ENCODE measurements at places on chromosomes 11 and 22.

DNA sequence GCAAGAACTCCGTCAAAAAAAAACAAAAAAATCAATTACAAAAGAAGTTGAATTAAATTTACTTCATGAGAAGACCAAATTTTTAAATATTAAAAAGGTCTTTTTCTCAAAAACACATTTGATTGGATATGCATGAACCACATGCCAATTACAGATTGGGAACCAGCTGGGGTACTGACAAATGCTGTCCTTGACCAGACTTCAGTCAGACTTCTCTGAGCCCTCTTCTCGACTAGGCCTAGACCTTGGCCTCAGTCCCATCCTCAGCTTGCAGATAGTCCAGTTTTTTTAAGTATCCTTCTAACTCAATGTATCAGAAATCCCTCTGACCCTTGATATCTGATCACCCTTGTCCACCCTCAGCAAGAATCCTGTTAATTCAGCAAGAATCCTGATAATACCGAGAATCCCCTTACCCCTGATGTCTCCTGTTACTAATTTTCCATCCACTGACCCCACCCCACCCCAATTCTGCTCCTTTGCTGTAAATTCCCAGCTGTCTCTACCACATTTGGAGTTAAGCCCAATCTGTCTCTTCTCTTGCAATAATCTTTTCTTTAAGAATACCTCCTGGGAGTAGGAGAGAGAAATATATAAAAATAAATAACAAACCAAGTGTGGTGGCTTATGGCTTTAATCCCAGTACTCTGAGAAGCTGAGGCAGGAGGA lies 30.9 kb downstream of the OR4D9 start:
- DNase-seq, result no peak

DNA sequence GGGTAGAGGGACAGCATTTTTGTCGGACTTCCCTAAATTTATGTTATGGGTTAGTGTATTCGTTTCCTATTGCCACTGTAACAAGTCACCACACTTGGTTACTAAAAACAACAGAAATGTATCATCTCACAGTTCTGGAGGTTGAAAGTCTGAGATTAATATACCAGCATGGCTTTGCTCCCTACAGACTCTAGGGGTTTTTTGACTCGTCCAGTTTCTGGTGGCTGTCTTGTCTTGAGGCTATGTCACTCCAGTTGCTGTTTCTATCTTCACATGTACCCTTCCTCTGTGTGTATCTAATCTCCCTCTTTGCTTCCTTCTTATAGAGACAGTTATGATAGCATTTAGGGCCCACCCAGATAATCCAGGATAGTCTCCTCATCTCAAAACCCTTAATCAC lies 9.1 kb upstream of the CCDC179 start:
- no peak for DNase-seq

- no peak for DNase-seq
Observed at GRCh38 chr11:78214331-78215194, 25.8 kb downstream of the USP35 start.

- no peak for DNase-seq
Observed at GRCh38 chr11:46438211-46438610, 46.6 kb upstream of the CHRM4 start.

DNA sequence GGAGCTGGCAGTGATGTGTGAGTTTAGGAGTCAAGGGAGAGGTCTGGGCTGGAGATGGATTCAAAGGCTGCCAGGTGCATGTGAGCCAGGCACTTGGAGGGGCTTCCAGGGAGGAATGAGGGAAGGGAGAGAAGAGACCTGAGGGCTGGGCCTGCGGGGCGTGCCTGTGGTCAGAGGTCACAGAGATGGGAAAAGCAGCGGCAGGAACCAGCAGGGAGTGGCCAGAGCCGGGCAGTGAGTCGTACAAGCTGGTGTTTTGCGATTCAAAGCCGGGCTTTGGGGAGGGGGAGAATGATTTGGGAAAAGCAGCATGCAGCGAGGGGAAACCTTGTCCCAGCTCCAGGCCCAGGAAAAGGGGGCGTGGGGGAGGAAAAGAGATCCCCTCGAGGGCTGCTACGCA lies 96.9 kb upstream of the RTL6 start:
- DNase-seq, result no peak

DNA sequence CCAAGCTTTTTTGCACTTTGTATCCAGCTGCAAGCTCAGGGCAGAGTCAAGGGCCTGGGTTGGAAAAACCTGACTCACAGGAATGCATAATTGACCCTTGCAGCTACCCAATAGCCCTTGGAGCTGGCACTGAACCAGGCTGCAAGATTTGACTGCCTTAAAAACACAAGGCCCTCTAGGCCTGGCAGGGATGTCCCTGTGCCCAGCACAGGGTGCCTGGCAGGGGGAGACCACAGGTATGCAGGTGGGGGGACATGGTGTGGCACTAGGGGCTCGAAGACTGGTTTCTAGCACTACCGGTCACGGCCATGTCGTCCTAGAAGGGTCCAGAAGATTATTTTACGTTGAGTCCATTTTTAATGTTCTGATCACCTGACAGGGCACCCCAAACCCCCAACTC lies 30.2 kb downstream of the SBF1 start:
- no peak for DNase-seq

DNA sequence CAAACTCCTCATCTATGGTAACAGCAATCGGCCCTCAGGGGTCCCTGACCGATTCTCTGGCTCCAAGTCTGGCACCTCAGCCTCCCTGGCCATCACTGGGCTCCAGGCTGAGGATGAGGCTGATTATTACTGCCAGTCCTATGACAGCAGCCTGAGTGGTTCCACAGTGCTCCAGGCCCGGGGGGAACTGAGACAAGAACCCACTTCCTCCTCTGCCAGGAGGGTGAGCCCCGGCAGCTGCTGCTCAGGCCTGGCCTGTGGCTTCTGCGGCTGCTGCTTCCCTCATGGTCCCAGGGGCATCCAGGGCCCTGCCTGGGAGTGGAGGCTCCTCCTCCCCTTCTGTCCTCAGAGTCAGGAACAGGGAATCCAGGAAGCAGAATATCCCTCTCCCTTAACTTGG lies 98.4 kb downstream of the ZNF280B start:
- no peak for DNase-seq

GRCh38 chr11:35594680-35595079 lies 23.6 kb upstream of the FJX1 start:
- DNase-seq, result no peak

DNA sequence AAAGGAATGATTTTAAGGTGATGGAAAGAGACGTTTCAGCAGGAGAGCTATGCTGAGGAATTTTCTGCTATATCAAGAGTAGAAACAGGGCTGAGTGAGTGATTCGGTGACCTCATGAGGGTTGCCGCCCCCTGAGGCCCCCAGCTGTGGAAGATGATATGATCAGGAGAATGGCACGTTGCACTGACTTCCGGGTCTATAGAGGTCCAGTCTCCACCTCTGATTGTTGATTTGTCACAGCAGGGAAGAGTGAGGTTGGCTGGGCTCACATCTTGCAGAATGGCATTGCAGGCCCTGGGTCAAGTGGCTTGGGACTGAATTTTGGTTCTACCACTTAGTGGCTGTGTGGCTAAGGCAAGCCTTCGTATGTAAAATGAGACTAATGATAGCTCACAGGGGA lies 205.1 kb downstream of the SNX19 start:
- DNase-seq, result no peak

GRCh38 chr11:117058761-117059261 lies 39.4 kb downstream of the SIK3 start:
- no peak for DNase-seq

- DNase-seq, result no peak
Observed at GRCh38 chr11:19666951-19667350, 45.7 kb upstream of the NAV2 start.

GRCh38 chr11:110089617-110090282 lies 3.4 kb upstream of the ZC3H12C start:
- DNase-seq, result no peak

DNA sequence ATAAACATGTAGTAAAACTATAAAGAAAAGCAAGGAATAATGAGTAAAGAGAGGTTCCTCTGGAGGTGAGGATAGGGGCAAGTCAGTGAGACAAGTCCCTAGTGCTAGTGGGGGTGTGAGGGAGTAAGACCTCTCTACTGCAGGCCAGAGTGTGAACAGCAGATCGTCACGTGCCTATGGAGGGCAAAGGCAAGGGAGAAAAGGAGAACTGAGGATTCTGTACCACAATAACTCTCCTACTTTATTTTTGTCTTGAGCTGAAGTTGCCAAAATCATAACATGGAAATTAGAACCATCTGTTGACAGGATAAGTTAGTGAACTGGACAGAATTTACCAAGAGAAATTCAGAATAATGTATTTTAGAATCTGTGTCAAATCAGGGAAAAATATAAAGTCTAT lies 77.6 kb downstream of the ENTHD1 start:
- DNase-seq, result no peak

- DNase-seq, result no peak
Observed at GRCh38 chr11:132177106-132177505, 806.7 kb downstream of the NTM start.

GRCh38 chr11:19887842-19888241 lies 175.2 kb downstream of the NAV2 start:
- DNase-seq, result no peak

GRCh38 chr11:3942160-3942955 lies 86.9 kb downstream of the STIM1 start:
- DNase-seq, result no peak

DNA sequence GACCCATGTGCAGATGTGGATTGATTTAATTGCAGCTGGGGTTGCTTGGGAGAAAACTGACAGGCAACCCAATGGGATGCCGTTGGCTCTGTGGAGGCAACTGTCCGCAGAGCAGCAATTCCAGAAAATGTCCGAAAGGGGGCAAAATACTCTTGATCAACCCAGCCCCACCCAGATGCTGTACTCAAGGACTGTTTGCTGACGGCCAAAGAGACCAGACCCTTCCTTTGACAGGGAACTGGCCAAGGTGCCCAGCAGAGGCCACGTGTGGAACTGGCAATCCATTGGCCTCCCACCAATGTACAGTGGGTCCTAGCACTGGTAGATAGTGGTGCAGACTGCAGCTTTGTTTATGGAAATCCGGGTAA lies 29.7 kb upstream of the KCNA4 start:
- DNase-seq, result no peak

DNA sequence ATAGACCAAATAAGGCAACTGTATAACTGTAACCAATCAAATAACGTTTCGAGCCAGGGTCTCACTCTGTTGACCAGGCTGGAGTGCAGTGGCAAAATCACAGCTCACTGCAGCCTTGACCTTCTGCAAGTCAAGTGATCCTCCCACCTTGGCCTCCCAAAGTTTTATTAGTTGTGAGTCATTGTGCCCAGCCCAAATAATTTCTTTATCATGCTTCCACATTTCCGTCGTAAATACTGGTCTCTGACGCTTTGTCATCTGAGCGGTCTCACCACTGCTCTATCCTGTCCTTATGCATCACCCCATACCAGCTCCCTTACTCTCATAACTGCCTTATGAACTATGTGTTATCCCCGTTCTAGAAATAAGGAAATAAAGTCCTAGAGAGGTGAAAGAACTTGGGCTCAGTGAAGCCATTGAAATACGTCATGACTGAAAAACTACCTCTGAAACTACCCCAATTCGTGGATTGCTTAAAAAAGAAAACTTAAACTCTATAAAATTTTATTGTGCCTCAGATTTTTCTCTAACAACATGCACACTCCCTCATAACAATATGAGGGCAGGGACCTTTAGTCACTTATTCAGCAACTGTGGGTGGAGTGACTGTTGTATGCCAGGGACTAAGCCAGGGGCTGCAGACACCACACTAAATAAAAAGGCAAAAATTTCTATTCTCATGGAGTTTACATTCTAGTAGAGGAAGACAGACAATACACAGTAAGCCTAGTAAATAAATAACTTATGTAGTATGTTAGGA lies 15.8 kb upstream of the RTN4RL2 start:
- DNase-seq, result no peak

DNA sequence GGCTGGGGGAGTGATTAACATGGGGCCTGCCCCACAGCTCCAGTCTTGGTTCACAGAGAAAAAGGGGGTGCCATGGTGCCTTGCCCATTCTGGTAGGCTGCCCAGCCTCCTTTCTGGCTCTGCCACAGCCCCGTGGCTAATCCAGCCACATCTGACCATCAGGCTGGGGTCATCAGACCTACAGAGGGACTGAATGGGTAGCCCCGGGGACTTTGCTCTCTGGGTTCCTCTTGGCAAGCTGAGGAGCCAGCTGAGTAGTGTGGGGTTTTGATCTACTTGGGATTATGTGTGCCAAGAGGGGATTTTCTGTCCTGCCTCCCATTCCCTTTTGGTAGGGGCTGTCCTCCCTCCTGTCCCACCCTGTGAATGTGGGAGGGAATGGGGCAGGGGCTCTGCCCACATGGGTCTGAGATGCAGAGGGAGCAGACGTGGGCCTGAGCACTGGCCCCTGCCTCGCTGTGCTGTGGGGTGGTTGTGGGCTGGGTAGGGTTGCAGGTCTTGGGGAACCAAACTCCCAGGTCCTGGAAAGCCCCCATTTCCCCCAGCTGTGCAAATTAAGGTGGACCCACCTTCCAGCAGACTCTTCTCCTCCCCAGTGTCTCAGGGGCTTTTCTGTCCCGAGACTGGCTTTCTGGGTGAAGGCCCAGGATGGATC lies 32.0 kb downstream of the CD82 start:
- DNase-seq, result no peak

DNA sequence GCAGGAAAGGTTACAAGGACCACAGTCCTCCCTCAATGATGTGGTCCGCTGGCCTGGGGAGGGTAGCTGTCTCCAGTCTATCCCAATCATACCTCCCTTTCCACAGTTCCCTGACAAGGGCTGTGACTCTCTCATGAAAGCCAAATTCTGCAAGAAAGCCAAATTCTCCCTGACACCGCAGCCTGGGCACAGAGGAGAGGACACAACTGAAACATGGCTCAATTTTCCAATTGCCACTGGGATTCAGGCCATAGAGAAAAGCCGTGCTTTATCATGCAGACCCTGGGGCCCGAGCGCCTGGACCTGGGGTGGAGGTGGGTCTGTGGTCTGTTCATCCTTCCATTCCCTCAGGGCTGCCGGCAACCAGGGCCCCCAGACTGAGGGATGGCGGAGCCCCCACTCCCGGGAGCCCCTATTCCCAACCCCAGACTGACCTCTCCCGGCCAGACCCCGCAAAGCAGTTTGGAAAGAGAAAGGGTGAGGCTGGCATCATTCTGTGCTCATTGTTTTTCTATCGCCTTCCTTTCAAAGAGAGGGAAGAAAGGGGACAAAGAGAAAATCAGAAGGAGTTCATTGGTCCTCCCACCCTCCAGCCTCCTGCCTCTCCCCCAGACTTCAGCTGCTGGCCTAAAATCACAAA lies 239.5 kb downstream of the BUD13 start:
- no peak for DNase-seq

GRCh38 chr22:45098056-45098455 lies 65.7 kb upstream of the NUP50 start:
- DNase-seq, result no peak

DNA sequence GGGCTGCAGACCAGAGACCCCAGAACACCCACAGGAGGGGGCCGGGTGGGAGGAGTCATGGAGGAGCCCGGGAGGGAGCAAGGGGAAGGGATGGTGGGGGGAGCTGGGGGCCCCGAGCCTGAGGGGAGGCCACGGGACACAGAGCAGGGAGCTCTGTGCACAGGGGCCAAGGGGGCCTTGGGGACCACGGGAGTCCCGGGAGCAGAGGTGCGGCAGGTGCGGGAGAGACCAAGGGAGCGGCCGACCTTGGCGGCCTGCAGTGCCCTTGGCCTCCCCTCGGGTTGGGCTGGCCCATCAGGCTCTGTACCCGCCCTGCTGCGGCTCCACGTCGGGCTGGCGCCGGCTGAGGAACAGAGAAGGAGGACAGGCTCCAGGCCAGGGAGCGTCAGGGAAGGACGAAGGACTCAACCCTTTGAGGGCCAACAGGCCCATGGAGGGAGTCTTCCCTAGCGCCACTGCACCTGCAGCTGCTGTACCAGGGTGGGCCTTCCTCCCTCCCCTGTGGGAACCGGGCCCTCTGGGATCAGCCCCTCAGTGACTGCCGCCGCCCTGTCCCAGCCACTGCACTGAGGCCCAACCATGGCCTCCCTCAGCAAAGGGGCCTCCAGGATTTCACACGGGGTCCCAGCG lies 17.8 kb upstream of the BRSK2 start:
- no peak for DNase-seq
